Tongue (tissue), 3 donors: ENCODE measurements at places on chromosomes 11 and 22. TPM values are rescaled to one million over a fixed set of nuclear protein-coding genes. Genes with fewer than 3 reads are reported as not detected.

DNA sequence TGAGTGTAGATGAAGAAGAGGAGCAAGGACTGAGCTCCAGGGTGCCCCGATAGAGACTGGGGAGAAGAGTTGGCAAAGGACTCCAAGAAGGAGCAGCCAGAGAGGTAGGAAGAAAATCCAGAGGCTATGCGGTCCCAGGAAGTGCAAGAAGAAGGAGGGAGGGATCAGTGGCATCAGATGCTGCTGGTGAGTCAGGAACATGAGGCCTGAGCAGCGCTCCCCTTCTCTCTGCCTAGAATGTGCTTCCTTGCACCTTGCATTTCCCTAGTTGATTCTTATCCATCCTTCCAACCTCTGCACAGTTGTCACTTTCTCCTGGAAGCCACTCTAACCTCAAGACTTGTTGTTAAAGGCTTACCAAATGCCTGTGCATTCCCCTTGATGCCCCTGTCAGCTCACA is 21.3 kb downstream of the KCNC1 start:
- DNase-seq, result no peak

DNA sequence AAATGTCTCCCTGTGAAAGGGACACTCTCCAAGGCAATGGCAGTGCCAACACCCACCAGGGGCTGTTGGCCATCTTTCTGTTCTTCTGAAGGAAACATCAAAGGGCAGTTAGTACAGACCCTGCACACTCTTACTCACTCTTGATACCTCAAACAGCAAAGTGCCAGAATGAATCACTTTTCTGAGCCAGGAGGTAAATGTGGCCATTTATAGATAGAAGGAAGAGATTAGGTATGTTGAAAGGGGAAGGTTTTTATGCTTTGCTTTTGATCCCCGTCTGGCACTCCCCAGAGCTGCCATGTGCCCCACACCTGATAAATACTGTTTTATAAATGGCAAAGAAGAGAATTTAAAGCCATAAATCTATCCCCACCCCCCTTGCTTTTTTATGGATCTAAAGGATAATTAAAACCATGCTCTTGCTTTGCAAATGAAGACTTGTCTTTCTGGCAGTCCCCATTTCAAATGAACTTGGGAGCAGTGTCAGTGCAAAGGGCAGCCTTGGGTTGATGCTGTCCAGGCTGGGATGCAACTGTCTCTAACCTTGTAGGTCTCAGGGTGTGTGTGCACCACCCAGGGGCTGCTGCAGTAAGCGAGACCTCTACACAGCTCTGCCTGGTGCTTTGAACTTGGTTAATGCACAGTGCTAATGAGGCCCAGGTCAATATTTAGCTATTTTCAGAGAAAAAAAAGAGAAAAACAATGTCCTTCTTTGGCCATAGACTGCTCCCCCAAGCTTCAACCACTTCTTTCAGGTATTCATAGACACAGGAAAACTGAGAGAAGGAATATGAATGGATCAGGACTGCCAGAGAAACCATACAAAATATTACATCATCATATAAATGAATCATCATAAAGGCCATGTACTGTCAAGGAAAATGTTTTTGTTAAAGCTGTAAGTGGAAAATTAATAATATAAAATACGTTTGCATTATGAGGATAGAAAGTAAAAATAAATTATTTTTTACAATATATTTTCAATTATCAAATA is 207.5 kb downstream of the ETS1 start:
- DNase-seq, result no peak

- no peak for DNase-seq
Observed at GRCh38 chr11:65857500-65857852, 504 bp downstream of the CFL1 start.

GRCh38 chr11:57761301-57762234 is at the start of gene CTNND1:
TSS of gene CTNND1 (plus strand) at chr11:57761802. CDS start at chr11:57791479, 29,677 bp downstream.
- peak; percentile 99 for DNase-seq

DNA sequence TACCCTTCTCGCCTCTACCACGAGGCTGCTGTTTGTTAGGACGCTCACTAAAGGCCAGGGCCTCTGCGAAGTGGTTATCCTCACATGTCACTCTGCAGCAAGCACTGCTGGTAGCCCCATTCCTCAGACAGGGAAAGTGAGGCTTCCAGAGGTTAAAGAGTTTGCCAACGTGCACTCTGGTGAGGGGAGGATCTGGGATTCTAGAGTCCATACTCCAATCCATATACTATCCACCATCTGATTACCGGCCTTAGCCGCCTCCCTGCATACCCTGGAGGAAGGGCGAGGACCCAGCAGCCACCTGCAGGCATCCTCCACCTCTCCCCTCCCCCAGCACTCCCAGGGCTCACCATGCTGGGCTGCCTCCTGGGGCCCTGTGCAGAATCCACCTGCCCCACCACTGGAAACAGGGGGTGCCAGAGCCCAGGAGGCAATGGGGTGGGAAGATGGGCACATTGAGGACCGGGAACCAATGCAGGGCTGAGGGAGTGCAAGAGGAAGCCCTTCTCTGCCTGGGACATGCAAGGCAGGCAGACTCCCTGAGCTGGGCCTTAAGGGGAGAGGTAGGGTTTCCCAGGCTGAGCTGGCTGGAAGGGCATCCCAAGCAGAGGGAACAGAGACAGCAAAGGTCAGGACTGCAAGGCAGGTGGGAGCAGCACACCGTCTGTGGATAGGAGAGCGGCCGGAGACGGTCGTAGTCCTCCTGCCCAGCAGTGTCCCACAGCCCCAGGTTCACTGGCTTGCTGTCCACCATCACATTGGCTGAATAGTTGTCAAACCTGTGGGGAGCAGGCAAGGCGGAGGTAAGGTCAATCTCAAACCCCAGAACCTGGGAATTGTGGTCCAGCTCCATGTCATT is 11.7 kb downstream of the RAC2 start:
- no peak for DNase-seq

DNA sequence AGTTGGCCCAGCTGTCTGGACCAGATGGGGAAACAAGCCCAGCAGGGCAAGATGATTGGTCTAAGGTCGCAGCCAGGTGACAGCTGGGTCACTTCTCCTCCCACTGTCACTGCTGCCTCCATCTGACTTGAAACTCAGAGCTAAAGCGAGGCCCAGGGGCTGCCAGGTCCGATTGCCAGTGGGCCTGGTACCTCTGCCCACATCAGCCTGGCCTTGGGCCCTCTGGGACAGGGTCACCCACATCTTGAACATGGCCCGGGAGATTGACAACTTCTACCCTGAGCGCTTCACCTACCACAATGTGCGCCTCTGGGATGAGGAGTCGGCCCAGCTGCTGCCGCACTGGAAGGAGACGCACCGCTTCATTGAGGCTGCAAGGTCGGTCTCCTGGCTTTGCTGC is 5.8 kb downstream of the SSH3 start:
- DNase-seq, result no peak

GRCh38 chr11:12482839-12483238 is 105.5 kb downstream of the PARVA start:
- no peak for DNase-seq

DNA sequence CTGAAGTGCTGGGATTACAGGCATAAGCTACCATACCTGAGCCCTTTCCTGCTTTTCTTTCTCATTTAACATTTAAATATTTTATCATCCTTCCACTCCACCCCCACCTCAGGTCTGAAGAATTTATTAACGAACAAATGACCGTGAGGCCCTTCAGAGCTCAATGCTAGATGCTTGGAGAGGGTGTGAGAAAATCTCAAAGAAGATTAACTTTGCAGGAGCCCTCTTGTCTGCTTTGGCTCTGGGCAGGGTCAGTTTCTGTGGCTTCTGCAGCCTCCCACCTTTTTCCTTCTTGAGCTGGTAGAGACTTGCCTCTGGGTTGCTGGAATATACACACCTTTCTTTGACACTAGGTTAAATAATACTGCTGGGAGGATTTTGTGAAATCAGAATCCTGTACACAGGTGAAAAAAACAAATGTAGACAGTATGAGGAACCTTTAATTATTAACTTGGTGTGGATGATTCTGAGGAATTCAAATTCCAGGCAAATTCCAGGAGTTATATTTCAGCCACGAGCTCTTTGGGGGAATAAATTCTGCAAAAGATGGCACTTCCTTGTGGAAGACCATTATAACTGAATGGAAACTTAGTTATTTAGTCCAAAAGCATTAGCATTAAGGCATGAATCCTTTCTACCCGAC is 3.4 kb upstream of the ZBTB44 start:
- no peak for DNase-seq

- no peak for DNase-seq
Observed at GRCh38 chr11:121643479-121644186, 190.9 kb upstream of the SORL1-AS1 start.

- DNase-seq, result no peak
Observed at GRCh38 chr11:2843551-2843950, 42.0 kb downstream of the CDKN1C start.

DNA sequence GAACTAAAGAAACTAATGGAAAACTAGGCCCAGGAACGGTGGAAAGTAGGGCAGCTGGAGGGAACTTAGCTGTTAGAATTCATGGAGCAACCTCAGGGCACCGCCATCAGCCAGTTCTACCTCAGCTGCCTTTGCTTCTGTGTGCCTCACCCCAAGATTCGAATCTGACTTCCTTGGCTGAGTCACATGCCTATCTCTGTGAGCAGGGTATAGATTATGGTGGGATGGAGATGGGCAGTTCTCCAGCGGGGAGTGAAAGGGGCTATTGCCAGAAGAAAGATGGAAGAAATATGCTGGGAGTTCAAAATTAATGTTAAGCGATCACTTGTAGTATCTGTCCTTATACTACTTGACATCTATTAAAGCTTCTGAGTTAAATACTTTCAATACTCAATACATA is 18.9 kb upstream of the VWA5A start:
- no peak for DNase-seq

- DNase-seq, result peak; percentile 86
Observed at GRCh38 chr11:60840470-60841430, 1.2 kb upstream of the CCDC86 start.

DNA sequence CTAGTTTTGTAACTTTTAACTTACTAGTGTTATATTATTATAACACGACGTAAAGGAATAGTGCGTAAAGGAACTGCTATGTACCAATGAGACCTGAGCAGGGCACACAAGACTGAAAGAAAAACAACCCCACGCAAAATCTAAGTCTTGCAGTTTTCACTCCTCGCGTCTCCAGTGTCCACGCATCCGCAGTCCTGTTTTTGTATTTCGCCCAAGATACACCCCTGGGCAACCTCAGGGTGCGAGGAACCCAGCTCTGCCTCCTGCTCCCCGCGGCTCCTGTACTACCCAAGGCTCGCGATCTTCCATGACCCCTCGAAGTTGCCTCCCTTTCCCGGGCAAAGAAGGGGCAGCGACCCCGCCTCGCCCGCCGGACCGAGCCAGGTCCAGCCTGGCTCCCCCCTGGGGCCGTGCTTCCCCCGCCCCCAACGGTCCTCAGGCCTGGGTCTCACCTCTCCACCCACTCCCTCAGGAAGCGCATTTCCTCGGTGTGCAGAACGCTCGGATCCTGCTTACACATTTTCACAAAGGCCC is 393 bp downstream of the ST13 start:
- peak; percentile 45 for DNase-seq

DNA sequence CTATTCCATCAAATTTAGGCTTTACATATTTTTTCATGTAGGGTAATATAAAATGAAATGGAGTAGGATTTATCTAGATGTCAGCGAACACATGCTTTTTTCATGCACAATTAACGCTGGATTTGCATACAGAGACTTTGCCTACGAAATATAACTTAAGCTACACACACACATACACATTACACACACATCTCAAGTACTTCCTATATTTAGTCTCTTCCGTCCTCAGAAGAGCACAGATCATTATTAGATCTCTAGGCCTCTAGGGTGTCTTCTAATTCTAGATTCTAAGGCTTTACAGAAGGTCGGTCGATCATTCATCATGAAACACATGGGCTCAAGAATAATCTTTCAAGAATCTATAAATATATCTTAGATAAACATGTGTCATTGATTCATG is 3.8 kb upstream of the MS4A13 start:
- no peak for DNase-seq

DNA sequence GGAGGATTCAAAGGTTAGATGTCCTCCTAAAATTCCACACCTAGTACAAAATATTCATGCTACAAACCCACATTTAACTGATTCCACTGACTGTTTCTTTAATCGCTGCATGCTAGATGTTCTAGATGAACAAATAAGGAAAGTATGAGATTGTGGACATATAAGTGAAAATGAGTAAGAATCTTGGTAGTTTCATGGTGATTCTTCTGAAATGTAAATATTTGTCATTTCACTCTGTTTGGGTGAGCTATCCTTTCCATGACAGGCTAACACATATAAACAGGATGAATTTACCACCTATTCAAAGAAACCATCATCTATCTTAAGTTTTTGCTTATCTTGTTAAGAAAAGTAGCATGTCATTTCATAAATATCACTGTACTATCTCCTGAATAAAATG is 14.8 kb downstream of the OR5B3 start:
- DNase-seq, result no peak

DNA sequence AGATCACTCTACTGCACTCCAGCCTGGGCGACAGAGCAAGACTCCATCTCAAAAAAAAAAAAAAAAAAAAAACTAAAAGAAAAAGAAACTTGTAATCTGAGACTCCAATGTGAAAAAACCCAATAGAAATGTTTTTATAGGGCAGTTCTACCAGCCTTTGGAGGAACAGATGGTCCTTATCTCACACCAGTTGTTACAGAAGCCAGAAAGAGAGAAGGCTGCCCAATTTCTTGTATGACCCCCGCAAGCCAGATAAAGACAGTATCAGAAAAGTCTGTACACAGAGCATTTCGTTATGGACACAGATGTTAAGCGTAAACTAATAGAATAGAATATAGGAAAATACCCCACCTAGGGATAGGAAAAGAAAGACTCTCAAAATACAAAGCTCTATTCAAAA is 11.3 kb upstream of the TSGA10IP start:
- DNase-seq, result peak; percentile 65

DNA sequence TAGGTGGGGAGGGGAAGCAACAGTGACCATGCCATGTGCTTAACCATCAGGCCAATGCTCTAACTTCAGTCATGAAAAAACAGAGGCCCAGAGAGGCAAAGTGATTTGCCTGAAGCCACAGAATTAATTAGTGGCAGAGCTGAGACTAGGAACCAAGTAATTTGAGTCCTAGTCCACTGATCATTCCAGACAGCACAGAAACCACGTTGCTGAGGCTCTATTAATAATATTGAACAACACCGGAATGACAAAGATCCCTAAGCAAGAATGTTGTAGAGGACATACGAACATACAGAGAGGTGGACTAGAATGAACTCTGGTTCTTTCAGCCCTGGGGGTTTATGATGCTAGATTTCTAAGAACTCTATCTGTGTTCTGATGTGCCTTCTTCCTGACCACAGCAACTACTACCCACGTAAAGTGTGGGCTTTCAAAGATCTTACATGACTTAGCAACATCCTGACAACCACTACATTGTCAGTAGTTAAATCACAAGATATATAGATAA is 92.3 kb downstream of the GAB2 start:
- DNase-seq, result no peak

- DNase-seq, result peak; percentile 46
Observed at GRCh38 chr11:16226245-16226644, 130.1 kb downstream of the SOX6 start.

The CHKB gene
- 39.2 TPM for total RNA-seq

The UCP3 gene
- total RNA-seq, result 1.4 TPM

The PPP6R2 gene
- 49.5 TPM for total RNA-seq

The TRAF6 gene
- total RNA-seq, result 12.5 TPM

The TEX12 gene
- 2.3 TPM for total RNA-seq

The PGA5 gene
- not detected for total RNA-seq

The MMP8 gene
- total RNA-seq, result 0.51 TPM

The MPZL2 gene
- 27.2 TPM for total RNA-seq

The SERPIND1 gene
- total RNA-seq, result not detected

The GSTT2 gene
- not detected for total RNA-seq

The HORMAD2 gene
- total RNA-seq, result not detected

The ADAMTS15 gene
- total RNA-seq, result 35.1 TPM

The RHOD gene
- total RNA-seq, result 14.4 TPM

The CDC42EP2 gene
- 14.2 TPM for total RNA-seq

The TPBGL gene
- total RNA-seq, result 0.51 TPM

The INS gene
- not detected for total RNA-seq

The OR51I1 gene
- not detected for total RNA-seq

The OR5J2 gene
- not detected for total RNA-seq
